Nucleus accumbens (tissue), 56 donors: ENCODE measurements at places on chromosomes 7 and 10.

DNA sequence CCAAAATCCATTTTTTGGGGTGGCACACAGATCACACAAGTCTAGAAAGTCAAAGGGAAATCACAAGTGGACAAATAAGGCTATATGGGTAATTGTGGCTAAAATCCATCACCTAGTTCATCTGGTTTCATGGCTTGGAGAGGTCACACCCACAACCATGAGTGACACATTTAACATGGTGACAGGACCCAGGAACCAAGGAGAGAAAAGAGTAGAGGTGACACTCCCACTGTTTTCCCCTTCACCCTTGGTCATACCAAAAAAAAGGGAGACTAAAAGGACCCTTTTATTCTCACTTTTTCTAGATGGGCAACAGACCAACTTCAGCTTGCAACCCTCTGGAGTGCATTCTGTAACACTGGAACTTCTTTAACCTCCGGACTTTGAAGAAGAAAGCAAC, 46.2 kb upstream of the ZNF107 start:
- DNase-seq, result no peak

DNA sequence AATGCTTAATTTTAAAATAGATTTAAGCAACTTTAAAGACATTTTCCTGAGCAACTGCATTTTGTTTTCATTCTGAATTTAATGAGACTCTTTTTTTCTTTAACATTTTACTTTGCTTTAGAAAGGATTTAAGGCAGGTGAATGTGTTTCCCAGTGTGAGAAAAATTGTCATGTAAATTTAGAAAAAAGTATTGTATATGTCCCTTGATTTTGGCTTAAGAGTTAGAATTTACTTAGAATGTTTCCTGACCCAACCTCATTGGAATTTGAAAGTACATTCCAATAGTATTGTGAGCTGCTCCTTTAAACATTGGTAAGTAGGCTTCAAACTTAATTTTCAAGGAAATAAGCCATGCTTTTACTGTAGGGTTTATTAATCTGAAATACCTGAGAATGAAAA, 110.2 kb downstream of the PTEN start:
- DNase-seq, result no peak

GRCh38 chr7:34158368-34159153, 253.2 kb downstream of the BMPER start:
- no peak for DNase-seq

GRCh38 chr10:3995302-3996210, 210.5 kb upstream of the KLF6 start:
- no peak for DNase-seq

GRCh38 chr10:69348816-69349541, 67.7 kb downstream of the TACR2 start:
- no peak for DNase-seq

DNA sequence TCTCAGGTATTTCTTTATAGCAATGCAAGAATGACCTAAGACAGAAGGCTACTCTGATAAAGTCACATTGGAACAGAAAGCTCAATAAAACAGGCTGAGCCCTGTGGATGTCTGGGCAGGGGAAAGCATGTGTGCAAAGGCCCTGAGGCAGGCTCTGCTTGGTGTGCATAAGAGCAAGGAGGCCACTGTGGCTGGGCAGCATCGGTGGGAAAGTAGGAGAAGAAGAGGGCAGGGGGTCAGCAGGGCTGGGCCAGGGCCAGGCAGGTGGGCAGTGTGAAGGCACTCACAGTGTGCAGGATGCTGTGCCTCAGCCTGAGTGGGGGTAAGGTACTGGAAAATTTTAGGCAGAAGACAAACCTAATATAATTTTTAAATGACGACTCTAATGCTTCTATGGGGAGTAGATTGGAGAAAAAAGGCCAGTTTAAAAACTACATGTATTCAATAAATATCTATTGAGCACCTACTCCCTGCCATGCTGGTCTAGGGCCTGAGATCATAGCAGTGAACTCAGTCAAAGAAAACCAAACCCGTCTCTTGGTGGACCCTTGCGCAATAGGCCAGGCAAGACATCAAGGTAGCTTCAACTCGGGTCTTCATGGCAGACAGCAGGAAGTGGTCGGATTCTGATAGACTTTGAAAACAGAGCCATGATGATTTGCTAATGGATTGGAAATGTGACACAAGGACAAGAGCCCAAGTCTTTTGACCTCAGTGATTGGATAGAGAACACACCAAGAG, 572.3 kb downstream of the TCERG1L start:
- DNase-seq, result no peak

DNA sequence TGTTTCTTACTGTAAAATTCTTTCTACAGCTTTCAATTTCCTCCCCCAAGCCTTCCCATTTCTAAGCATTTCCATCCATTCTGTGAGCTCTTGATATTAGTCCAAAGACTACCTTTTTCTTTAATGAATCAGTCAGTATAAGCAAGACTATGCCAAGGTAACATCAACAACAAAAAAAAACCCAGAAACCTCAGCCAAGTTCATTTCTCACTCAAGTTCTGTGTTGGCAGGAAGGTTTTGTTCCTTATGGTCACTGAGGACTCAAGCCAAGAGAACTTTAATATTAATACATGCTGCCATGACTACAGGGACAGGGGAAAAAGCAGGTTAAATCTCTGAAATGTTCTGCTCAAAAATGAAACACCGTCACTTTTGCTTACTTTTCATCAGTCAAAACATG, 621.2 kb upstream of the NRP1 start:
- no peak for DNase-seq

GRCh38 chr10:71647526-71648253, 71.9 kb downstream of the C10orf105 start:
- no peak for DNase-seq

- DNase-seq, result no peak
These were observed 37.1 kb upstream of the ATP6V0A4 start for GRCh38 chr7:138835087-138835486.

DNA sequence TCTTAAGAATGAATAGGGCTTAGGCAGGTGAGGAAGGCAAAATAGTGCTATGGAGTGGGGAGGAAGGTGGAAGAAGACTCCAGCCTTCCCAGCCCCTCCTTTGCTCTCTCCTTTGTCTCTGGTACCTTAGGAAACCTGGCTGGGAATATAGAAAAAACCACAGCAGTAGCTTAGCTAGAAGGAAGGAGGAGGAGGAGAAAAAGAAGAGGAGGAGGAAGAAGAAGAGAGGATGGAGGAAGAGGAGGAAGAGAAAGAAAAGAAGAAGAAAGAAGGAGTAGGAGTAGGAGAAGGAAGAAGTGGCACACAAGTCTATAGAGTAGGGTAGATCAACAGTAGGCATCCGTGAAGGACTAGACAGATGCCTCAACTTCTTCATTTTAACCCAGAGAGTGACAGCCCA, 36.5 kb upstream of the FAM180A start:
- no peak for DNase-seq

- DNase-seq, result no peak
These were observed 880.9 kb downstream of the ANKRD7 start for GRCh38 chr7:119105381-119105780.

GRCh38 chr7:126605553-126605952, 647.2 kb downstream of the GRM8 start:
- DNase-seq, result no peak

DNA sequence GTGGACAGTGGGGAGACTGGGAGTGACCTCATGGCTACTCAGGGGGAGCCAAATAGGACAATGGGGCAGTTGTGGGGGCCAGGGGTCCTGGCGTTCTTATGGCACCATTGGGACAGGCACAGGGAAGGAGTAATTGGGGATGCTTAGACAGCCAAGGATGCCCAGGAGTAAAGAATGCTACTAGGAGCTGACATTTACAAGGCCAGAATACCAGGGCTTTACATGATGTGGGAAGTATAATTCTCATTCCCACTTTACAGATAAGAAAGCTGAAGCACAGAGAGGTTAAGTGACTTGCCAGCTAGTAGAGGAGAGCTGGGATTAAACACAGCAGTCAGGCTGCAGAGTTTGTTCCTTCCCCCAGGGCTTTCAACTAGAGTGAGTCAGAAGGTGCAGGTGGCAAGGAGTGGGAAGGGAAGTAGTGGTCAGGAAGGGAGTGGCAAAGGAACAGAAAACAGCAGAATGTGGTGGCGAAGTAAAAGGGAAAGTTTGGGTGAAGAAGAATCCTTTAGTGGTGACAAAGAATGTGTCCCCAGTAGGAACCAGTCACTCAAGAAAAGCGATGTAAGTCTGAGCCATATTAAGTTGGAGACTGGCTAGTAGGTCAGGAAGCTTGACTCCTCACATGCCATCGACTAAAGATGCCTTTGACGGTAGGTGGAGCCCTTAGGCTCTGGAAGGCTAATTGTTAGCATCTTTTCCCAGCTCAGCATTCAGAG, 32.8 kb downstream of the CPVL start:
- DNase-seq, result no peak
